Activated T-helper 1 cell treated with anti-CD3 and anti-CD28 coated beads, Interleukin-12 subunit alpha, Interleukin-12 subunit beta, Interleukin-2, Interleukin-4 antibody, amounts not matched to agents 30 ng/mL and 10 ng/mL and 1 ng/mL, durations not matched to agents 14 hours and 24 hours and 36 hours (primary cell): ENCODE measurements at places on chromosomes 6 and 20. TPM values are rescaled to one million over a fixed set of nuclear protein-coding genes. Genes with fewer than 3 reads are reported as not detected.

The OPRM1 gene
- total RNA-seq = not detected in 2 replicates

The CAGE1 gene
- 0.13 and 0.20 TPM in 2 replicates for total RNA-seq

The SMOC2 gene
- not detected in 2 replicates for total RNA-seq

The TOX2 gene
- 4.0 and 4.8 TPM in 2 replicates for total RNA-seq

The HLA-DPB1 gene
- 12.2 and 12.3 TPM in 2 replicates for total RNA-seq

The SMPDL3A gene
- 0.47 and 0.64 TPM in 2 replicates for total RNA-seq

The PMEPA1 gene
- 0.57 and 0.66 TPM in 2 replicates for total RNA-seq

The SRMS gene
- not detected in 2 replicates for total RNA-seq

The CRIP3 gene
- not detected in 2 replicates for total RNA-seq
